Activated CD4-positive, alpha-beta T cell treated with anti-CD3 and anti-CD28 coated beads for 1 hour (primary cell): ENCODE measurements at places on chromosomes 13 and 19.

DNA sequence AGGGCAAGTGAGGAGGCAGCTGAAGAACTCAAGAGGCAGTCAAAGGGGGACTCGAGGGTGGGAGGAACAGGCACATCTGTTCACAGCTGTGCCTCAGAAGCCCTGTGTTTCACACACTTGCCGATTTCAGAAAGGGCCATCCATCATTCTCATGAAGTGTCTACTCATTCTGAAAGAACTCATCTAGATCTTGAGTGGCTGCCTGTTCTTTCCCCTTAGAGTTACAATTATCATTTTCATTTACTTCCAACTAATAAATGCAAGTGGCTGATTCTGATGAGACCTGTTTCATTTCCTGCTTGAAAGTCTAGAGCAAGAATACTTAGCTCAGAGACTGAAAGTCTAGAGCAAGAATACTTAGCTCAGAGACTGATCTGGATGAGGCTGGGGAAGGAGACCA lies 1145.1 kb downstream of the UQCRFS1 start:
- DNase-seq: no peak

DNA sequence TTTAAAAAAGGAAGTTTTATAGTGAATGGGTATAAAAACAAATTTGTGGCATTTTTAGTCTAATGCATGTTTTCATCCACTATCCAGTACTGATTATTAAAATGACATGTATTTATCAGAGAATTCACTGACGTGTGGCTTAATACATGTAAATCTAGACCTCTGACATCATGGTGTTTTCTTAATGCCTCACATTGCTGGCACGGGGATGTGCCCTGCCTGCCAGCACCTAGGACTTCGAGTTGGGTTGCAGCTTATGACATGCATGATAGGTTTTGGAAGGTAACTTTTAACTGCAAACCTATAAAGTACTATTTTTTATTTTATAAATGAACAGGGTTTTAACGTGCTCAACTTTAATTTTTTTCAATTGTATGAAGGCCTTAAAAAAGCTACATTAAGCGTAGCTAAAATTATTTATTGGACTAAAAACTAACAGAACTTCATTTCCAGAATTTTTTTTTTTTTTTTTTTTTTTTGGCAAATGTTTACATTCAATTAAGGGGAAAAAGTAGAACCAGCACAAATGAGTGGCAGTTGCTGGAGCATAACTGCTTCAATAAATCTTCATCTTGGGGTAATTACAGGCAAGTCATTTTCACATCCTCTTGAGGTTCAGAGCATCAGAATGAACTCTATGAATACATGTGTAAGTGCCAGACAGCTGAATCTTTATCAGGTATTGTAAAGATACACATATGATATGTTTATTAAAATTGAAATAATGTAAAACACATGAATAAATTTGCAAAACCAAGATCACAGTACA lies 16.3 kb downstream of the METTL21C start:
- DNase-seq: no peak

DNA sequence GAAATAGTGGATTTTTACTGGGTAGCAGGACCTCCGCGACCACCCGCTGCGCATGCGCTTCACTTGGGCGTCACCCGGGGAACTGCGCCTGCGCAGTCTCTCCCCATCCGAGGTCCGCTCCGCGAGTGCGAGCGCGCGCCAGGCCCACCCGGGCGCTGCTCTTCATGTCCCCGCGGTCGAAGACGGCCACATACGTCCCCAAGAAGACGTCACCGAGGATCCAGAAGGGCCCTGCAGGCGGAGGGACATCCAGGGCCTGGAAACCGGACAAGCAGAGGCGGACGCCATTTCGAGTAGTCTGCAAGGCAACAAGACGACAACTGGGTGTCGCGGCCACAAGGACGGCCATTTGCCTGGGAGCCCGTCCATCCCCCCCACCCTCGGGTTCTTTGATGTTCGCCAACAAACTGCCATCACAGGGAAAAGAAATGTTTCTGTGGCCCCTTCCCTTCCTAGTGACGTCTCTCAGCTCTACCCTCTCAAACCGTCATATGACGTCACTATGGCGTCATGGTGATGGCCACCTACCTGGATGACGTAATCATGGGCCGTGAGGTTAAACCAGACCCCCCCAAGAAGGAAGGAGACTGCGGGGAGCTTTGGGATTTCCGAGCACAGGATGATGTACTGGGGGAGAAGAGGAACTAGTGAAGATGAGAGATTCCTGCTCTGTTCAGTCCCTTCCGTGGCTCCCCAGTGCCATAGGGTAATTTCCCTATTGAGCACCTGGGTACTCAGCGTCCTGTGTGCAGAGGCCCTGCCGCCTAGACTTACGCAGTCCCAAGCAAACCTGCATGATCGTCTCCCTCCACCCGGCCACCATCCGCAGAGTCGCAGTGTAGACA lies 6.7 kb downstream of the NAPSA start:
- DNase-seq: peak; percentile 71

GRCh38 chr13:105231579-105231978 lies 1303.9 kb downstream of the EFNB2 start:
- DNase-seq: no peak

GRCh38 chr13:24274452-24275021 lies 34.8 kb upstream of the C1QTNF9 start:
- DNase-seq: peak; percentile 56

DNA sequence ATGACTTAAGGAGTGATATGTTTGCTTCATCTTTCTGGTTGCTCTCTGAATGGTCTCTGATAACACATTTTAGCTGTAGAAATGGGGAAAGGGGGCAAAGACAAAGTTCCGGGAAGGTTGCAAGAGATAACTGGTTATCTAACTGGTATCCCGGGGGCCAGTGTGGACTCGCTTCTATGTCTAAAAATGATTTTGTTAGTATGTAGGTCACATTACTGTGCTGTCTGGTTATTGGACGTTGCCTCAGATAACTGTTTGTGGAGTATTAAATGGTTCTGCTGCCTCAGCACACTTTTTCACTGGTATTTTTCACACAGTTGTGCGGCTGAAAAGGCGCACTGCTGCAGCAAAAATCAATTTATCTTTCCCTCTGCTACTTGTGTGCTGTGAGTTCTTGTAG lies 63.0 kb upstream of the ZNF536 start:
- DNase-seq: no peak

DNA sequence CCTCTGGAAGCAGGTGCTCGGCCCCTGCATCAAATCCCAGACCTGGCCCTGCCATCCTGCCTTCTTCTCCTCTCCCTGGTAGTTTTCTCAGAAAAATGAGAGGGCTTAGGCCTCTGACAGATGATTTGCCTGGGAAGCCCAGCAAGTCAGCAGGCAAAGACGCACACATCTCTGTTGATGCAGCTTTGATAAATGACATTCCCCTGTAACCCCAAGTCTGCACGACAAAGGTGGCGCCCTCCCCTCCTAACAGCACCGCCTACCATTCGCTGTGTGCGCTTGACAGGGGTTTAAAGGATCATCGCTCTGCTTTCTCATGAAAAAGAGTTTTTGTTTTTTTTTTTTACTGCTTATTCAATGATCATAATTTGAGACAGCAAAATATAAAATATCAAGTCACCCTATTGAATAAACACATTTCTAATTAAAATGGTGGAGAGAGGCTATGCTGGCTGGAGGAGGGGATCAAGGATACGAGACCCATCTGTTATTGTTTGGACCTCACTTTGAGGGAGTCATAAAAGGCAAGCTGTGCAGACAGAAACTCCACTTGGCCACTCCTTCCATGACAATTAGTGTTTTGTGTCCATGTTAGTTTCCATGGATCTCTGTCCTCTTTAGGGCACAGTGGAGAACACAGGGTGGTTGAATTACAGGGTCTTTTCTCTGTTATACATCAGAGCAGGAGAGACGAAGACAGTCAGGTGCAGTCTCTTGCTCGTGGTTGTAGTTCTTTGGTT lies 126.1 kb downstream of the FGF9 start:
- no peak for DNase-seq

DNA sequence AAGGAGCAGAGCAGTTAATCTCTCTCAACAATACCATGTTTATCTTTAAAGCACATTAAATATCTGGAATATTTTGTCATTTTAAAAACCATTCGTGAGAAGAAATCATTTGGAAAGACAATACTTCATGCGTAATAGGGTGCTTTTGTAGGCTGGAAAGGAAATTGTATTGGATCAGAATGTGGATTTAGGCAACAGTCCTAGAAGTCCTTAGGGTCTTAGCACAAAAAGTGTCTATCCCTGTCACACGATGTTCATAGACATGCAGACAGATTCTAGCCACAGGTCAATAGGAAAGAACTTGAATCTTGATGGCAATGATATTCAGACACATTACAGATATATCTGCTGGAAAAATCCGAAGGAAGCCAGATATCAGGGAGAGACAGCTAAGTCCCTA lies 156.0 kb downstream of the KCTD12 start:
- no peak for DNase-seq

DNA sequence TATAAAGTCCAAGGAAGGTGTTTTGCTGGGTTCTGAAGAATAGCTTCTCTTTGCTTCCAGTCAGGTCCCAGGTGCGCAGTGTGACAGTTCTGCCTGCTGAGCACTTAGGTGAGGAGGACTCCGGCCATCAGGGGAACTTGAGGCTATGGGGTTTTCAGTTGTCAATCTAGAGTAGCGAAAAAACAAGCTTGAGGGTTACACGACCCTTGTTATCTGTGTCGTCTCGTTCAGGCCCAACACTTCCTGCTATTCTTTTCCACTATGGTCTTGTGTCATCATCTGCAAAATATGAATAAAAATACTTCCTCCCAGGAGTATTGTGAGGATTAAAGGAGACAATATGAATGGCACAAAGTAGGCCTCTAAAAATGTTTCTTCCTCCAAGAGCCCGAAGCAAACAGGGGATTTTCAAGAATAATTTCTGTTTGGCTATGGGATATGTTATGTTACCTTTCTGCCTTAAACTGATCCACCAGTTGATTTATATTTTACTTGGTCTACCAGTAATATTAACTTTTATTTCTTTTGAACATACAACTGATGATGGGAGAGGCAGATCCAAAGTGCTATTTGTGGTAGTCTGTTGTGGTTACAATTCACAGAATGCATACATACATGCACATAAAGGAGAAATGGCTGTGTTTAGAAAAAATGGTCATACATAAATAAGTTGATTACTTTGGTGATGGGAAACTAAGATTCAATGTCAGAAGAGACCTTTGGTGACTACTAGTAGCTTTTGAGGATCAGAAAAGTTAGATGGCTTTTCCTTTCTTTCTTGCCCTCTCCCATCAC lies 40.5 kb upstream of the RCBTB2 start:
- DNase-seq: no peak

DNA sequence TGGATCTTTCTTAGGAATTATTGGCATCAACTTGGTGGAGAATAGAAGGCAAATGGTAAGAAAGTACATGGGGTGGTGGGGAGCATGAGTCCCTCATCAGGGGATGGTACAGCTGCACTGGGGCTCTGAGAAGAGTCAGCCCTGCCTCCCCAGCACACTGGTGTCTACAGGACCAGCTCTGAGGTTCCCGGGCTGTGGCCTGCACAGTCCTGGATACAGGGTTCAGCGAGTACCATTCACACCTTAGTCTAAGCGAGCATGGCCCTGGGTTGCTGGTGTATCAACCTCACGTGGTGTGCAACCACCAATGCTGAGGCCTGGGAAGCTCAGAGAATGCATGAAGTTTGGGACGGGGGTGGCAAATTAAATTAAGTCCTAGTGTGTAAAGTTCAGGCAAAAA lies 10.1 kb downstream of the TMEM255B start:
- DNase-seq: no peak

- no peak for DNase-seq
Measured at GRCh38 chr19:18293642-18294466, 12.4 kb upstream of the JUND start.

- DNase-seq: no peak
Measured at GRCh38 chr19:18437491-18438330, at the start of gene ISYNA1. Gene ISYNA1, minus strand, starts transcription at chr19:18438133. Its CDS starts 154 bp downstream, at chr19:18437979.

- DNase-seq: no peak
Measured at GRCh38 chr13:40251343-40252032, 415.0 kb downstream of the FOXO1 start.

- DNase-seq: no peak
Measured at GRCh38 chr19:17671906-17672305, 16.2 kb downstream of the UNC13A start.

DNA sequence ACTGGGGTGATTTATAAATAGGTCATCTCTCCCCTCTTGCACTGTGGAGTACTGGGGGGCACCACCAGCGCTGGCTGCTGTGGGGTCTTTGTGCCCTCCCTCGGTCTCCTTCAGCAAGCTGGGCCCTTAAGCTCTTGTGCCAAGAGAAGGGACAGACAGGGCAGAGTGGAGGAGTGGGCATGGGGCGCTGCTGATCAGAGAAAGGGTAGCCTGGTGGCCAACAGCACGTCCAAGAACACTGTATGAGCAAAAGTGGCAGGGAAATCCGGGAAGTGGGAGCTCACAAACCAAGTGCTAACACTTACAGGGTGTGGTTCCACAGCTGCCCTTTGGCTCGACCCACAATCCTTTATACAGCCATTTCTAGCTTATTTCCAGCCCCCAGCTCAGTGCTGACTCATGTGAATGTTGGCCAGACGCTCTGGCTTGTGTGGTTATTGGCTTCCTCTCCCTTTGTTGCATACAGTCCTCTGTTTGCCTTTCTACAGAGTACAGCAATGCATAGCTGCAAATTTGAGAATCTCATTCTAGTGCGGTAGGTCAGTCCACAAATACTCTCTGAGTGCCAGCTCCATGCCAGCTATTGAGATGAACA lies 298.8 kb downstream of the SHISA2 start:
- no peak for DNase-seq

- DNase-seq: no peak
Measured at GRCh38 chr19:31519908-31520307, 170.7 kb upstream of the TSHZ3 start.

- DNase-seq: no peak
Measured at GRCh38 chr13:51364404-51365008, 25.0 kb downstream of the SERPINE3 start.

- no peak for DNase-seq
Measured at GRCh38 chr13:91406619-91407018, 8.2 kb downstream of the GPC5 start.

GRCh38 chr13:43360892-43361610 lies 337.7 kb downstream of the DNAJC15 start:
- DNase-seq: no peak

DNA sequence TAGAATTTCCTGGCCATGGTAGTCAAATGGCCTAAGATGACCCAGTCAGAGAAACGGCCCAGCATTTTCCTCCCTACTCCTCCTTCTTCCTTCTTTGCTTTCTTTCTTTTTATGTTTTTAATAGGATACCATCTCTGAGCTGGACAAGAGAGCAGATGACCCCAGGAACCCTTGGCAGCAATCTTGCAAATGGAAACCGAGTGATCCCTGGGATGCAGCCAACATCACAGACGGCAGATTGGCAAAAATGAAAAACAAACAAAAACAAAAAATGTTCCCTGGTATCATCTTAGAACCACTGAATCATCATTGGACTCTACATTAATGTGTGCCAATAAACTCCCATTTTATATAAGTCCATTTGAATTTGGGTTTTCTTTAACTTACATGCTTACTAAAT lies 424.4 kb downstream of the FGF14 start:
- DNase-seq: no peak

DNA sequence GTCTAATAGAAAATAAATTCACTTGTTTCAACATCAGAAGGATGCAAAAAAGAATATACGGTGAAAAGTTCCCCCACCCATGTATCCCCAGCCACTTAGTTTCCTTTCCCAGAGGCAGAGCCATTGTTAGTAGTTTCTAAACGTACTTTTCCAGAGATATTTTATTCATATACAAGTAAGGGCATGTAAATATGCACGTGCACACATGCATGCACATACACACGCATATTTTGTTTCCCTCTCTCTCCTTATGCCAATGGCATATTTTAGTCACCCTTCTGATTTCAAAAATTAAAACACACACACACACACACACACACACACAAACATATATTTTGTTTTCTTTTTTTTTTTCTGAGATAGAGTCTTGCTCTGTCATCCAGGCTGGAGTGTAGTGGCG lies 147.4 kb downstream of the PDS5B start:
- DNase-seq: no peak

GRCh38 chr13:96796091-96796633 lies 198.1 kb downstream of the OXGR1 start:
- DNase-seq: no peak
